ENCODE measurements at places on chromosomes 12 and 14.

GRCh38 chr12:44294649-44295048 is 458.8 kb downstream of the TMEM117 start:
- no peak for DNase-seq

- DNase-seq = no peak
These were observed 124.8 kb downstream of the NPAS3 start for GRCh38 chr14:33063521-33063920.

- DNase-seq = no peak
These were observed 21.5 kb downstream of the GNPNAT1 start for GRCh38 chr14:52769887-52770286.

DNA sequence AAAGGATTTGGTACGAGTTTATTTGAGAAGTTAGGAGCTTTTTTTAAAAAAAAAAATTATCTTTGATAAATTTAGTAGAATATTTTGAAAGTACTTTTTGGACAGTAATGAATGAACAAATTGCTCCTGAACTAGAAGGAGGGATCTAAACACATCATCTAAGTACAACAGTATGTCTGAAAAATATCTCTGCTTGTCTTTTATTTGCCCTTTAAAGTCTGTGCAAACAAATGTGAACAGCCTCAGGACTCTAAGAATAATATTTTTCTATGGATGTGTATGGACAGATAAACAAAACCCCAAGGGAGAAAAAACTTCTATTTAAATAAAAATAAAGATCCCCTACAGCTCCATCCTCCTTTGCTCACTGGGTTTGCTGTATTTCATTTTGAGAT is 19.5 kb downstream of the FBXL14 start:
- no peak for DNase-seq

- no peak for DNase-seq
These were observed 297.9 kb downstream of the BCL11B start for GRCh38 chr14:98974113-98974512.

GRCh38 chr12:107368586-107368985 is 275.2 kb upstream of the CRY1 start:
- DNase-seq = no peak

GRCh38 chr14:42469637-42470426 is 863.2 kb downstream of the LRFN5 start:
- DNase-seq = no peak

DNA sequence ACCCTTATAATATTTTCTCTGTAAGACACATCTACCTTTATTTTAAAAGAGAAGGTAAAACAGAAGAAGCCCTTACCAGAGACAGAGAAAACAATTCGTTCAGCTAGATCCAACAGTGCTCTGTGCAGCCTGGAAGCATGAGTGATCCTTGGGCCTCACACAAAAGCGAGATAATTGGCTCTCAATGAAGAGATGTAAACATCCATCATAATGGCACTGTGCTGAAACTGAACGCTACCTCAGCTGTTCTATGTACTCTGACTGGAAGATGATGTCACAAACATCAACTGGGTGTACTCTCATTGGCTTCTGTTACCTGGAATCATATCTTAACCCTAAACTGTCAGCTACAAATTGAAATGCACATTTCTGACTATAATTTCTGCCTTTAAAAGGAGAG is at the start of gene MGAT4C:
Gene MGAT4C, minus strand, starts transcription at position 229 of the 400 bp plus-strand sequence.
- no peak for DNase-seq

- DNase-seq = no peak
These were observed 64.4 kb downstream of the PPP1R36 start for GRCh38 chr14:64614166-64614565.

GRCh38 chr14:104805326-104805678 is 4.4 kb downstream of the ZBTB42 start:
- no peak for DNase-seq

DNA sequence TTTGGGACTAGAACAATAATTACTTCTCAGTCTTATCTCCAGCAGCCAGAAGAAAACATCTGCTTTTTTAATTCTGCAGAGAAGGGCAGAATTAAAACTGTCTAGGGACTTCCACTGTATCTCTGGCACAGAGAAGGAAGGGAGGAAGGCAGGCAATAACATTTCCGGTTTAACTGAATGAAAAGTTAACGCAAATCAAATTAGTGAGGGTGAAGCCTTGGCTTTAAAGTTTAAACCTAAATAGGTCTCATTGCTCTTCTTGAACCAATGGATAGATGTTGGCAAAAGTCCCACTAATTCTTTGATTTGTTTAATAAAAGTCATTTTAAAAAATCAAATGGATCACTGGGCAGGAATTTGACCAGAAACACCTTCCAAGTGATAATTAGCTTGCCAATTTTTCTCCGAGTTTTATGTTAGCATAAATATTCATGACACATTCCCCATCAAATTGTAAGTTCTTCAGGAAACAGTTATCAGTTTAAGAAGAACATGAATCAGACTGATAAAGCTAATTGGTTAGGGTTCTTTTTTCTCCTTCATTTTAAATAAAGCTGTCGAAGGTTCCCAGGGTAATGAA is 181.9 kb downstream of the SLC15A5 start:
- no peak for DNase-seq

DNA sequence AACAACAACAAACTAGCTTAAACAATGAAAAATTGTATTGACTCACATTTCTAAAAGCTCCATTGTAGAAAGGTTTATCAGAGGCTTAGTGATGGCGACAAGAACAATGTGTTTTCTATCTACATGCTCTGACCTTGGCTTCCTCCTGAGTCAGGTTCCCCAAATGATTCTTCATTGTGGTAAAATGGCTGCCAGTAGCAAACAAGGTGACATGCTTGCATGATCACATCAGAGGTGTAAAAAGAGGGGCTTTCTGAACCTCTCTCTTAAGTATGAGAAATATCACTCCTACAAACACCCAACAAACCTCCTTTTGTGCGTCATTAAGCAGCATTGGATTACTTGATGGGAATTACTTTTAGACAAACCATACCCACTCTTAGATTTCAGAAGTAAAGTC is 252.4 kb upstream of the SYT1 start:
- no peak for DNase-seq

- DNase-seq = peak; percentile 44
These were observed 48.5 kb downstream of the CYP46A1 start for GRCh38 chr14:99732436-99733210.

DNA sequence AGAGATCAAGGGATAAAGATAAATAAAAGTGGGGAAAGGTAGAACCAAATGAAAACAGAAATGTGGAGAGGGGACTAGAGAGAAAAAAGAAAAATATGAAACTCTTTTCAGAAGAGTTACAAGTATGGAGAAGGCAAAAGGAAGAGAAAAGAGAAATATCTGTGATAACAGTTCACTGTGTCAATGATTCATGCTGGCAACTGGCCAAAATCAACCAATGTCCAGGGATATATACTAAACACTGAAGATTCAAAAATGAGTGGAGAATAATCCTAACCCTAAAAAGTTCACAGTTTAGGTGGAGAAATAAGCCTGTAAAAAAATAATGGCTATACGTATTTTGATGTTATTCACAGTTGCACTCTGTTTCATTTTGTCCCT is 372.3 kb upstream of the KITLG start:
- DNase-seq = no peak
